ENCODE measurements at places on chromosomes 6 and 20. TPM values are rescaled to one million over a fixed set of nuclear protein-coding genes. Genes with fewer than 3 reads are reported as not detected.
A peak's percentile ranks its signal among the peaks of the same experiment; 100 is the strongest.

DNA sequence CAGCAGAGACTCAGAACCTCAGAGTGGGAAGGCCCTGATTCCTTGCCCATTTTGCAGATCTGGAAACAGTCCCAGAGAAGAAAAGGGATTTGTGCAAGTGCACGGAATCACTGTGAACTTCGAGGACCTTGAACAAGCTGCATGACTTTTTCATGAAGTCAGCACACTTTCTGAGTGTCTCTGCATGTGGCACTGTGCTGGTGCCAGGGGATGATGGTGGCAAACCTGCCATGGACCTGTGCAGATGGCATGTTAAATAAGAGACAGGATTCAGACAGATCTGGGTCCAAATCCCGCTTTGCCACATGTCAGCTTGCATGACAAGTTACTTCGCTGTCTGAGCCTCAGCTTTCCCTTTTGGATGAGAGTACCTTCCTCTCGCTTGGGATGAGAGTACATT is 26.8 kb downstream of the ZNF831 start:
- H3K27ac ChIP-seq: no peak overlapping the region
- H3K36me3 ChIP-seq: peaks cover 28% of the 10 kb centered on the region
- H3K4me3 ChIP-seq: no peak overlapping the region
- no peak for DNase-seq

DNA sequence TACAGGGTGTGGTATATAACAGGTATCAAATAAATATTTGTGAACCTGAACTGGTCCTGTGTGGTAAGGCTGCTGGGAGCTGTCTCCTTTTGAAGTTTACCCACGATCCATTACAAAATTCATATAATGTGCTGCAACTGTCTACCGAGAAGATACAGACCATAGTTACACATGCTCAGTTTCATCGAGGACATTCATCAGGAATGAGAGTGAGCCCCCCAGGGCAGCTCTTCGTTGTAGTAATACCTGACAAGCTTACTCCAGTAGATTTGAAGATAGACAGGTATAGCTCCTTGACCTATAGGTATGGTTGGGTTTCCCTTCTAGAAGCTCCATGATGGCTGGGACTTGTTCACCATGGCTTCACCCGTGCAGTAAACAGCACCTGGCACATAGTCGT is 25.7 kb downstream of the ARMC2 start:
- H3K36me3 ChIP-seq: no peaks in the 10 kb centered on the region
- no peaks in the 10 kb centered on the region for H3K27me3 ChIP-seq
- H3K4me1 ChIP-seq: peaks cover 4% of the 10 kb centered on the region

GRCh38 chr20:38937978-38938473 is 11.8 kb downstream of the FAM83D start:
- H3K36me3 ChIP-seq: peaks cover 3% of the 10 kb centered on the region
- H3K4me3 ChIP-seq: no peak overlapping the region
- H3K27me3 ChIP-seq: no peaks in the 10 kb centered on the region
- H3K27ac ChIP-seq: no peak overlapping the region
- DNase-seq: no peak

- H3K4me1 ChIP-seq: no peaks in the 10 kb centered on the region
- no peak for DNase-seq
- H3K4me3 ChIP-seq: no peak overlapping the region
Measured at GRCh38 chr6:64955435-64955848, 751.6 kb downstream of the EYS start.

GRCh38 chr6:29647927-29648642 is 8.8 kb upstream of the MOG start:
- no peak overlapping the region for H3K4me3 ChIP-seq
- no peaks in the 10 kb centered on the region for H3K36me3 ChIP-seq

ZNF334 gene
- 0.23 TPM for total RNA-seq

GRCh38 chr6:135126034-135126433 is 55.1 kb upstream of the MYB start:
- peaks cover 23% of the 10 kb centered on the region for H3K4me1 ChIP-seq
- no peak for DNase-seq
- H3K27me3 ChIP-seq: no peaks in the 10 kb centered on the region
- no peak overlapping the region for H3K4me3 ChIP-seq

DNA sequence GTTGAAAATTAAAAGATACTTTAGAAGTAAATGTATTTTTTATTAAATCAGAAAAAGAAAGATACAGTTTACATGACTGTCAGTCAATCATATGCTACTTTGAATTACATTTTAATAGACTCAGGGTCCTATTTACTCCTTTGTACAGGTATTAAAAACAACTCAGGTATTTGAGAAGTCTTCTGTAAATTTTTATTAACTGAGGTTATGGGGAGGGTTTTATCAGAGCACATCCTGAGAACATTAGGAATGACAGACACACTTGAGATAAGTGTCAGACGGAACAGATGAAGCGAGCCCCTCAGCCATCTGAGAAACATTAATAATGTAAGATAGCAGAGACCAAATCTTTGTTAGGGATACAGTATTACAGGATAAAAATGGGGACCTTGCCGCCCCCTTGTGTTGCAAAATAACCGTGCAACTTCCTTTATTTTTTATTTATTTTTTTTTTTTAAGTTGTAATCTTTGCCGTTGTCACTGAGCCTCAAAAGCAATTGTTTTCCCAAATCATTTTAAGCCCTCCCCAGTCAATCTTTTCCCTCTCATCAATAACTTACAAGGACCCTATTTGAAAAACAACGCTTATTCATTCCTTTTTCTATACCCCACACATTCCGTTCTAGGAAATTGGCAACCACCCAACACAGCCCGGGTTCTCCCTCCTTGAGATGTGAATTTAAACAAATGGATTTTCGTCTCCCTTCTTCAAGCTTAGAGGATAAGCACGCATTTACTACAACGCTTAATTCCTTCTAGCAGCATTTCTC is 126.7 kb downstream of the BCAS1 start:
- peaks cover 18% of the 10 kb centered on the region for H3K4me1 ChIP-seq
- no peak overlapping the region for H3K4me3 ChIP-seq
- no peaks in the 10 kb centered on the region for H3K27me3 ChIP-seq
- H3K36me3 ChIP-seq: no peaks in the 10 kb centered on the region

- no peak for DNase-seq
- H3K4me1 ChIP-seq: no peaks in the 10 kb centered on the region
- no peak overlapping the region for H3K27ac ChIP-seq
- H3K4me3 ChIP-seq: no peak overlapping the region
- no peaks in the 10 kb centered on the region for H3K36me3 ChIP-seq
Measured at GRCh38 chr6:128135325-128135724, 234.5 kb upstream of the THEMIS start.

- no peaks in the 10 kb centered on the region for H3K27me3 ChIP-seq
- no peaks in the 10 kb centered on the region for H3K4me1 ChIP-seq
- no peak overlapping the region for H3K4me3 ChIP-seq
- H3K36me3 ChIP-seq: no peaks in the 10 kb centered on the region
- no peak overlapping the region for H3K27ac ChIP-seq
- DNase-seq: no peak
Measured at GRCh38 chr6:146855889-146856288, 257.1 kb downstream of the ADGB start.

- H3K27ac ChIP-seq: no peak overlapping the region
- no peak overlapping the region for H3K4me3 ChIP-seq
- H3K27me3 ChIP-seq: no peaks in the 10 kb centered on the region
Measured at GRCh38 chr6:114277220-114277619, 65.6 kb downstream of the HS3ST5 start.

GRCh38 chr20:53914091-53914780 is 156.2 kb downstream of the BCAS1 start:
- H3K4me3 ChIP-seq: no peak overlapping the region
- H3K27ac ChIP-seq: no peak overlapping the region
- peaks cover 7% of the 10 kb centered on the region for H3K4me1 ChIP-seq
- no peaks in the 10 kb centered on the region for H3K27me3 ChIP-seq

DNA sequence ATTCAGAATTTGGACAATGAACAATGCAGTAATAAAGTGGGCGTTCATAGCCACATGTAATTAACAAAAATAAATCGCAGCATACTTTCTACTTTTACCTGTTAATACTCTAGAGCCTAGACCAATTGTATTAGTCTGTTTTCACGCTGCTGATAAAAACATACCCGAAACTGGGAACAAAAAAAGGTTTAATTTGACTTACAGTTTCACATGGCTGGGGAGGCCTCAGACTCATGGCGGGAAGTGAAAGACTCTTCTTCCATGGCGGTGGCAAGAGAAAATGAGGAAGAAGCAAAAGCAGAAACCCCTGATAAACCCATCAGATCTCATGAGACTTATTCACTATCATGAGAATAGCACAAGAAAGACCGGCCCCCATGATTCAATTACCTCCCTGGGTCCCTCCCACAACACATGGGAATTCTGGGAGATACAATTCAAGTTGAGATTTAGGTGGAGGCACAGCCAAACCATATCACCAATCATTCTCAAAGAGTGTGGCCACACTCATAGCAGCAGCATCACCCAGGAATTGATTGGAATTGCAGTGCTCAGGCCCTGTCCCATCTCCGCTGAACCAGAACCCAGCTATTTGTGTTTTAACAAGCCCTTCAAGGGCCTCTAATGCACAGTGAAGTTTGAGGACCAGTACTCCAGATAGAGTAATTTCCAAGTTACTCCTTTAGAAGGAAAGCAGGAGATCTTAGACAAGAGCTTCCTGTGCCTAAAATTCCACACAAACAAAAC is 650.0 kb downstream of the KIF16B start:
- H3K36me3 ChIP-seq: no peaks in the 10 kb centered on the region
- H3K27me3 ChIP-seq: peaks cover 2% of the 10 kb centered on the region
- no peak overlapping the region for H3K27ac ChIP-seq
- DNase-seq: no peak
- no peak overlapping the region for H3K4me3 ChIP-seq
- H3K4me1 ChIP-seq: no peaks in the 10 kb centered on the region

PPIL6 gene
- 0.38 TPM for total RNA-seq

GRCh38 chr20:49948809-49949507 is 12.8 kb downstream of the RNF114 start:
- no peaks in the 10 kb centered on the region for H3K27me3 ChIP-seq
- DNase-seq: no peak
- H3K27ac ChIP-seq: no peak overlapping the region
- peaks cover 91% of the 10 kb centered on the region for H3K36me3 ChIP-seq
- no peak overlapping the region for H3K4me3 ChIP-seq

DNA sequence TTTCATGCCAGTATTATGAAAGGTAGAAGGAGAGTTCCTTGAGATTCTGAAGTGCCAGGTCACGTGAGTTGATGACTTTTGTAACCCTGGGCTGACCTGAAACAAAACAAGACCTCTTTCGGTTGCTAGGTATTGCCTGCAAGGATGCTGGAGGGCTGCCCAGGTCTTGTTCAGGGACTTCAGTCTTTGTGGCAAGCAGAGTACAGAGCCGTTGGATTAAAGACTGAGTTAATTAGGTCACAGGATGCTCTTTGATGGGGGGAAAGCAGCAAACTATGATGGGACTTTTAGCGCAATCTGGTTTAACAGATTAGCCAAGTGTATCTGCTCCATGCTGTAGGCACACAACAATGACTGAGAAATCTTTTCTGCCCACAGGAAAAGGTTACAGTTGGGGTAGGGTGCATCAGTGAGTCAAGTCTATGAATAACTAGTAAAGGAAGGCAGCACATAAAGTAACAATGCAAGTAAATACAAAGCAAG is 12.8 kb upstream of the ELOVL5 start:
- no peak overlapping the region for H3K4me3 ChIP-seq
- peak; percentile 86 for DNase-seq

GRCh38 chr6:470051-470900 is 78.7 kb downstream of the IRF4 start:
- peaks cover 26% of the 10 kb centered on the region for H3K4me1 ChIP-seq
- no peaks in the 10 kb centered on the region for H3K36me3 ChIP-seq

- DNase-seq: no peak
- no peaks in the 10 kb centered on the region for H3K27me3 ChIP-seq
- no peak overlapping the region for H3K4me3 ChIP-seq
- H3K4me1 ChIP-seq: no peaks in the 10 kb centered on the region
- H3K27ac ChIP-seq: no peak overlapping the region
Measured at GRCh38 chr20:12306107-12306506, 388.4 kb downstream of the BTBD3 start.

- peaks cover 11% of the 10 kb centered on the region for H3K36me3 ChIP-seq
- H3K4me3 ChIP-seq: no peak overlapping the region
- no peaks in the 10 kb centered on the region for H3K27me3 ChIP-seq
- no peak overlapping the region for H3K27ac ChIP-seq
Measured at GRCh38 chr20:33659341-33660034, 2.6 kb upstream of the C20orf144 start.

DNA sequence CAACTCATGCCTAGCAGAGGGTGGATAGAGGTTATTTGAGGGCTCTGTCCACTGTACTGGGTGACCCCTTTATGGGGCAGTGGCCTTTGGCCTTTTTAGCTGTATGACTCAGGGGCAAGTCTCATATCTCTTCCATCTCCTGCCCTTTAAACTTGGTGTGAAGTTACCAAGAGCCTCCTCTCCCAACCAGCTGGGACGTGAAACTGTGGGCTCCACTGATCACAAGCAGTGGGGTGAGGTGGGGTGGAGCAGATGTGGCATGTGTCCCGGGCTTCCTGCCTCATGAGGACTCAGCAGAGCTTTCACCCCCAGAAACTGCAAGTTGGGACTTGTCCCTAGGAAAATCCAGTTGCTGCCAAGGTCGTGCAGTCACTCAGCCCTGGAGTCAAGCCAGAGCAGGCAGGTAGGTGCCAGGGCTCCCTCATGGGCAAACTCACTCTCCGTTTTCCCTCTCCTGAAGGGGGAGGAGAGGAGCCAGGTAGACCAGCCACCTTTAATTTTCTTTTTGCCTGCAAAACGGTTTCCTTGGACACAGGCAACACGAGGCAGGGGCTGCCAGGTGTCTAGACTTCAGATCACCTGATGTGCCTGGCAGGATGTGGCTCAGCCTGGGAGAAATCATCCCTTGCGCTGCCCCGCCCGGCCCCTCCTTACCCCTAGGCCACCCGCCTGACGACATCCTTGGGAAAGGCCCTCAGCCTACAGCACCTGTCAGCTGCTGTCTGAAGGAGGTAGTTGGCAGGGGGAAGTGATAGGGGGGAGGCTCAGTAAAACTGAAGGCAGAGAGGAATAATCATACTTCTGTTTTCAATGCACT is 4.0 kb downstream of the CDKN1A start:
- no peaks in the 10 kb centered on the region for H3K27me3 ChIP-seq
- no peak overlapping the region for H3K4me3 ChIP-seq
- peak overlapping the region; percentile 54 for H3K27ac ChIP-seq

DNA sequence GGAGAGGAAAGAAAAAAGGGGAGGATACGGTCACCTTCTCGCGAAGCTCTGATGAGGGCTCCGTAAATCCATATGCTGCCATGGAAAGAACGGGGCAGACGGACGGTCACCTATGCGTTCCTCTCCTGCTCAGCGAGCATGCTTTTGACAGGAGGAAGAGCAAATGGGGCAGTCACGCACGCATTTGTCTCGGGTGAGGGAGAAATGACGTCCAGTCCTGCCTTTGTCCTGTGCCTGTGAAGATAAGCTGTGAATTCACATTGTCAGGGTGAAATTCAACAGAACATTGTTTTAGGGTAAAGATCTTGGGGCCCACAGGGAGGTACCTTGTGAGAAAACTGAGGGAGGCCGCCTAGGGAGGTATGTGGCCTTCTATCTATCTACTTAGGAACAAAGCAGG is 83.8 kb downstream of the IRF4 start:
- H3K27ac ChIP-seq: no peak overlapping the region
- H3K4me1 ChIP-seq: peaks cover 25% of the 10 kb centered on the region
- no peaks in the 10 kb centered on the region for H3K36me3 ChIP-seq
- H3K27me3 ChIP-seq: no peaks in the 10 kb centered on the region
- no peak for DNase-seq
- H3K4me3 ChIP-seq: no peak overlapping the region

OPRL1 gene
- total RNA-seq: 1.1 TPM

WFDC10B gene
- not detected for total RNA-seq
